Ovary (tissue), 10 donors: ENCODE measurements at places on chromosomes 5 and 9.

DNA sequence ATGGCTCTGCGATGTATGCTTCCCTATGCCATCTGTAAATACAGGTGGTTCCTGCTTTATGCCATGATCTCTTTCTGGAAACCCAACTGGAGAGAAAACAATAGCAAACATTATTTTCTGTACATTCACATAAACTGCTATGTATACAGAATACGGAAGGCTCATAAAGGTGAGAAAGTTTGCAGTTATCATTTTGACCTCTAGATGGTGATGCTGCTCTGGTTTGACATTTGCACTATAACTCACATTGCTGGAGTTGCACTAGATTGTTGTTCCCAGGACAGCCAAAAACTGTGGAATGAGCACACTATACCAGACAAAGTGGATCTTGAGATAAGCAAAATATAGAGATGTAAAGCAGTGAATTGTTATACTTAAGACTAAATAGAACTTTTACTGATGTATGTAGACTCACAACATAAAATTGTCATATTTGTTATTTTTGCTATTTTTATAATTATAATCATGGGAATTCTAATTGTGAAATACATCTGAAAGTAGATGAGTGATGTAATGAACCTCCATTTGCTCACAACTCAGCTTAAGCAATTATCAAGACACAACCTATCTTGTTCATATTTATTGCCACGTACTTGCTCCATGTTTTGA is 246.5 kb downstream of the PTPRD start:
- DNase-seq, result no peak

DNA sequence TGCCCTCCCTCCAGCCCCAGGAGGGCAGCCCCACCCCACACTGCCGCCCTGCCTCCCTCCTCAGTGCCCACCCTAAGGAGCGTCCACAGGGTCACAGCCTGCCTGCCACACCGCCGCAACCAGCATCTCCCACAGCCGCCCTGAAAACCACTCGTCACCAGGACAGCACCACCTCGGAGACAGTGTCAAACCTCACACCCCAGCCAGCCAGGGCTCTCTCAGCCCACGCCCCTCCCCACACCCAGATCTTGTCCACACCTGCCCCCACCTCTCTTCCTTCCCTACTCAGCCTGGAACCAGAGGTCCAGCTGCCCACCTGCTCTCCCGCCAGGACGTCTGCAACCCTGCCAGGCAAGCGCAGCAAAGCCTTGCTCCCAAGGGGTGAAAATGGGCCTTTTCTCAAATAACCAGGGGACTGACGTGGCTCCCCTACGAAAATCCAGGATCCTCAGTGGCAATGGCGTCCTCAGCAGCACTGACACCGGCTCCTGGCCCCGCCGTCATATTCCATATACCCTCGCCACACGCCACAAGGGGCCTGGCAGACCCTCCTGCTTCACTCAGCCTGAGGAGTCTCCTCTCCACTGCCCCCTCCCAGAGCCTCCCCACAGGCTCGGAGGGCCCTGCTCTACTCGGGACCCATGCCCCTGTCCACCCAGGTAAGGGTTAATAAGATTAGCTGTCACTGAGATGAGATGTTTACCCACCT is 71.0 kb upstream of the ADAMTS2 start:
- DNase-seq, result no peak

- no peak for DNase-seq
These were observed 162.7 kb downstream of the ZNF608 start for GRCh38 chr5:124583469-124584350.

GRCh38 chr5:94778299-94778698 is 159.8 kb downstream of the SLF1 start:
- DNase-seq, result no peak

DNA sequence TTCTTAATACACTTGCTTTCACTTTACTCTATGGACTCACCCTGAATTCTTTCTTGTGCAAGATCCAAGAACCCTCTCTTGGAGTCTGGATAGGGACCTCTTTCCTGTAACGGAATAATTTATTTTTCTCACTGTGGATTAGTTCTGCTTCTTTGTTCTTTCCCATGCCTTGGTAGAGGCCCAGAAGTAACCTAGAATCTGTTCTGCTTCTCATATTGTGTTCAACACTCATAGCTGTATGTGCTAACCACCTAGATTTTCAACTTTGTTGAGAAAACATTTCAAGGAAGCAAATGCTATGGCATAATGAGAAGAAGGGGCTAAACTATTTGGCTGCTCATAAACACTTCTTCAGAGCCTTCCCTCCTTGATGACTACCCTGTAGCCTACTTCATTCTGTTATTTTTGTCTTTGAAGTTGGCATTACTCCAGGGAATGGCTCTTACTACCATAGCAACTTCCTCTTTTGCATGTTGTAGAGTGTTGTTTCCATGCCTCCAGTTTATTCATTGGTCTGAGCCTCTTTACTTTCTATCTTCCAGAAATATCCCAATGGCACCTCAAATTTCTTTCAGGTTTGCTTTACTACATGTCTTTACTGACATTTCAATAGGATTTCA is 74.3 kb downstream of the KIAA0825 start:
- DNase-seq, result no peak

- DNase-seq, result no peak
These were observed 545.8 kb downstream of the CSNK1G3 start for GRCh38 chr5:124057724-124058231.

DNA sequence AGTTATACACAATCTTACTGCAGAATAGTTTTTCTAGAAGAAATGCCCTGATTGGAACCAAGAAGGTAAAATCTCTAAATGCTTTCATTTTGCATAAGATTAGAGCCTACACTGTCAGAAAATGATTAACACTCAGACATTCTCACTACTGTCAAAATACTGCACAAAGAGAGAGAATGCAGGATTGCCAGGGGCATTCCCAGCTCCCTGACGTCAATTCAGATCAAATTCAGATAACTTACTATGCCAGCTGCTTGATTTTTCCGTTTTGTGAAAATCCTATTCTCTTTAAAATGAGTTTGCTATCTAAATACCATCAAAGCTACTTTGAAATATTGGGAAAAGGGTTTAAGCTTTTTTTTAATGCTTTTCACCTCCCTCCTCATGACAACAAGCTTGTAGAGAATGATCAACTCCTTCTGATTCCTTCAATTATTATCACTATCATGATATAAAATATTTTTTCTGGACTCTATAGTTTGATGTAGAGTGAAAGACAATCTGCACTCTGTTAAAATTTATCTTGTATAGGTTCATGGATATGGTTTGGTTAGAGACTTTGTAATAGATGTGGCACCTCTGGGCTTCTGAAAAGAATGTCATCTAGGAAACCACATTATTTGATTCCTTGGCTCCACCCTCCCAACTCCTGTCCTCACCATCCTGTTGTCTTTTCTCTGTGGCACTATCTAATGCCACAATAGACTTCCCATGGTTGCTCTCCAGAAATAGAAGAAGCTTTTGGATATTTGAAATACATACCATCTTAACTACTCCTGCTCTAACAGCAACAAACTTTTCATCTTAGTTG is 407.7 kb downstream of the PDE4D start:
- DNase-seq, result no peak

DNA sequence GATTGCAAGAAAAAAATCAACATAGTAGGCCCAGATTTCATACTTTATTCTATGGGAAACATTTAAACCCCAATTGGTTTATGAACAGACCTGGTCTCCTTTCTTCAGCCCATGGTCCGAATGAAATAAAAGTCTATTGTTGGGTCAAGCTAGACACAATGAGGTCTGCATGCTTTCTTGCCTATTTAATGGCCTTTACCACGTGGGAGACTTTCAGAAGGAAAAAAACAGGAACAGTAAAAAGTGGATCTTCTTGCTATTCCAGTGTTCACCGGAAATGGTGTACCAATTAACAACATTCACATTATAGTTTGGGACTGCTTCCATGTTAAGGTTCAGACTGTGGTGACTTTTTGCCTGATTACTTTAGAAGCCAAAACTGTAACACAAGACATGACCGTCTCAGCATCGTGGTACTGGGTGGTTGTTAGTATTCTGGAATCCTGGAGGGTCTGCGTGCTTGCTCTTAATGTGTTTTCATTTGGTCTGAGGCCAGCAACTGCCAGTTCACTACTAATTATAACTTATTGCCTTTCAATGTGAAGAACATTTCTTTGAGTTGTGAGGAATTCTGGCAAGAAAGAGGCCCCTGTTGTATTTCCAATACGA is 85.4 kb upstream of the PRRC1 start:
- DNase-seq, result no peak

DNA sequence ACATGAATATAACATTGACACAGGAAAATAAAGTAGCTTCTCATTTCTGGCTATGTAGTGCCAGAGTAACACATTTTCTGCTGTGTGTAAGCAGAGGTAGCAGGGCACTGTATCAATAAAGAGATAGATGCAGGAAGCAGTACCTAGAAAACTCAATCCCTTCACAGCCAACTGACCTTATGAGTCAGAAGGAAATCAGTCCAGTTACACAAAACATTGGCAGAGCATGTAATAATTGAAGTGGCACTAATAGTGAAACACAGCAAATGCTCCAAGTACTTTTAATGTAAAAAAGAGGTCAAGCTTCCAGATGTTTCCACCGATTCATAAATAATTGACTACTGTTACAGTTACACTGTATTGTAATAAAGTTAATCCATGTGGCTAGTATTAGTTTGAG is 706.6 kb downstream of the EFNA5 start:
- DNase-seq, result no peak

DNA sequence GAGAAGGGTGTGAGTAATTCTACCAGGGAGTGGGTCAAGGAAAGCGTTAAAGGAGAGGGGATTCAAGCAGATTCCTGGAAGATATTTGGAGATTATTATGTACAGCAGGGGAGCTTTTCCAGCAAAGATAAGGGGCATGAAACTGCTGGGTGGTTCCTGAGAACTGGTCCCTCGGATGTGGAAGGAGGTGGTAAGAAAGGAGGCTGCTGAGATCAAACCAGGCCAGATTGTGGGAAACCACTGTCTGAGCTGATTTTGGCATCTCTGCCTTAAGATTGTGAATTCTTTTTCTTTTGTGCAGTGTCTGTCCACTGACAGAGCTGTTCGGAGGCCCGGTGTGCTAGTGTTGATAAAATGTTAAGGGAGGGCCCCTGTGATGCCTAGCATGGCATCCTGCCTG is 45.4 kb downstream of the SNX30 start:
- DNase-seq, result no peak

GRCh38 chr9:90000925-90001324 is 396.1 kb downstream of the GADD45G start:
- DNase-seq, result no peak

DNA sequence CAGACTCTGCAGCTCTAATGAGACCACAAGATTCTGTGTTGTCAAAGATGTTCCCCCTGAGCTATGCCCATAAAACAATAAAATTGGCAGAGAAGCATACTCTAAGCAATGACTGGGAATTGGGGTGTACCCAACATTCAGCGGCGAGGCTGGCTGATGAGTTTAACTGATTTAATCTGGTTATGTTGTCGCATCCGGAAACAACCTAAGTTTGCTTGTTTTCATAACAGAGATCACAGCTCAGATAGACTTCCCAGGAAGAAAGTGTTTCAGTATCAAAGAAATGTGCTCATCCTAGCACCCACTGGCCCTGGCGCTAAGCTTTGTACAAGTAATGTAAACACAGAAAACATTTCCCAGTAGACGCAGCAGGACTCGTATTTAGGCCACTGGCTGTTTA is 7.4 kb downstream of the SEMA5A start:
- no peak for DNase-seq

DNA sequence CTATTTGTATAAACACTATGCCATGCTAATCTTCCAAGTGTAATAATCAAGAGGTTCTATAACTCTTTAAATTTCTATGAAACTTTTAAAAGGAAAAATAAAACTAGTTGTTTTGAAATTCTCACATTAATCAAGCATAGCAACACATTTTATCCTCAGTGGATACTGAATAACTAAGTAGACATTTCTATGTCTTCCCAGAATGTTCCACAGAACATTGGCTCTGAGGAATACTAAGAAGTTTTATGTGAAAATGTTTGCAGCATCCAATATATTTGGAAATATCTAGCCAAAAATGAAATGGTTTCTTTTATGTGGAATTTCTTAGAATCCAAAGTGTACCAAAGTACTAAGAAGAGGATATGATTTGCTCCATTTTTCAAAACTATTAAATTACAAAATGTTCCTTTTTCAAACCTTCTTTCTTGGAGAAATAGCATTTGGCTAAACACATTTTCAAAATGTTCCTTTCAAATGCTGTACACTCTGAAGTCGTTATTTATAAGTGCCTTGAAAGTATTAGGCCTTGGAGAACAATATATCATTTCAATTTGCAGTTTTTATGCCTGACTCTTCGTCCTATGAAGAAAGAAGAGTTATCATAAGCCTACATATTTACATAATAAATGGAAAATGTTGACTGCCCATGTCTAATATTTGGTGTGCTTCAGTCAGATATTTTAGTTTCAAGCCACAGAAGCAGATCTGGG is 175.6 kb upstream of the COX7C start:
- DNase-seq, result no peak

GRCh38 chr9:135221576-135221950 is 134.1 kb downstream of the OLFM1 start:
- DNase-seq, result no peak

DNA sequence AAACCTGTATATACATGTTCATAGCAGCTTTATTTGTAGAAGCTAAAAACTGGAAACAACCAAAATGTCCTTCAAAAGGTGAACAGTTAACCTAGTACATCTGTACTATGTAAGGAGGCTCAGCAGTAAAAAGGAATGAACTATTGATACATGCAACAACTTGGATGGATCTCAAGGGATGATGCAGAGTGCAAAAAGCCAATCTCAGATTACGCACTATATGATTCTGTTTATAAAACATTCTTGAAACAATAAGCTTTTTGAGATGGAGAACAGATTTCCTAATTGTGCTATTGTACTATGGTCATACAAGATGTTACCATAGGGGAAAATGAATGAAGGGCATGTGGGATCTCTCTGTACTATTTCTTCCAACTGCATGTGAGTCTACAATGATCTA is 88.9 kb downstream of the PAM start:
- DNase-seq, result no peak

GRCh38 chr9:132942541-132943182 is 1.8 kb downstream of the TSC1 start:
- DNase-seq, result no peak

DNA sequence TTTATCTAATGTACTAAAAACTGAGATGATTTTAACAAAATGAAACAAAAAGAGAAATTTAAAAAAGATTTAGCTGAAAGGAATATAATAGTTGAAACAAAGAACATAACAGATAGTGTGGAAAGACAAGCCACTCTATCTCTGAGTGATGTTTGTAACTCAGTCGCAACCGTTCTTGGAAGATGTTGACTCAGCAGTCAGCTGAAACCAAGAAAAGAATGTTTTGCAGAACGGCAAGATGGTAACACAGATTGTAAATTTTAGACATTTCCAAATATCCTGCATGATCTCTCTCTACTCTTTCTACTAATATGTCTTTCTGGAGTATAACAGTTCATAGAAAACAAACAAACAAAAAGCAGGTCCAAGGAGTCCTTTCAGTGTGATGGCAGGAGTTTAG is 746.1 kb upstream of the CDH6 start:
- no peak for DNase-seq

- no peak for DNase-seq
These were observed 10.7 kb upstream of the VAV2 start for GRCh38 chr9:134002796-134003195.

DNA sequence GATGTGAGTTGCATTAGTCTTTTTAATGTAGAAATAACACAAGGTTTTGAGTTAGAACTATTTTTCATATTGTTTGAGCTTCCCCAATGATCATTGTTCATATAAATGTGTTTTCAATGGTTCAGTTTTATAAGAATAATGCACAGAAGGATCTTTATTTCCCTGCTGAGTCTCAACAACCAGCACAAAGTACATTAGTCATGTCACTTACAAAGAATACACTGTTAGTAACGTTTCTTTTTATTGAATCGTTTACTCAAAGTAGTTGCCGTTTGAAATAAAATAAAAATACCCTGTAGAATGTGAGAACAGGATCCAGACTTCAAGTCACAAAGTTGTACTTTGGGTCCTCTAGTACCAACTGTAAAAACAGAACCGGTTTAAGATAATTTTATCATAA is 41.5 kb downstream of the ERCC8 start:
- no peak for DNase-seq
